ENCODE measurements at places on chromosomes 12 and 14.

DNA sequence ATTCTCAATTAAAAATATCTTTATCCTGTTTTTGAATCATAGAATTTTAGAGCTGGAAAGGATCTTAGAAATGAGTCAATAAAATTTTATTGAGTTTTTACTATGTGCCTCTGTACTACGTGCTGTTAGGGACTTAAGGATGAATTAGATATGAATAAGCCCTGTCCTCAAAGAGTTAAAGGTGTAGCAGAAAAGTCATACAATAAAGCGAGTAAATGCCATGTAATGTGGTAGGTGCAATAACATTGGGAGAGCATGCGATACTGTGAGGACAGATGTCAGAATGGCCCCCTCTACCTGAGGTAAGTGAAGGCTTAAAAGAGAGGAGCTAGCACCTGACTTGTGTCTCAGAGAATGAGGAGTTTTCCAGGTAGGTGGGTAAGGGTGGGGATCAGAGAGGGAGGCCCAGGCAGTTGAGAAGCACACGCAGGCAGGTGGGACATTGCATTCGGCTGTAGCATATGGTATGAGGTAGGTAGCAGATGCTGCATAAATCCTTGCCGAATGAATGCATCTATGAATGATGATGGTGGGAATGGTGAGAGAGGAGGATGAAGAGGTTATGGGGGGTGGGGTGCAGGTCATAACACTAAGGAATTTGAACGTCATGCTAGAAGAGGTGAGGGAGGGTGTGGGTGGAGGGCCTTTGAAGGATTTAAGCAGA lies 35.4 kb upstream of the ATP23 start:
- DNase-seq = no peak

DNA sequence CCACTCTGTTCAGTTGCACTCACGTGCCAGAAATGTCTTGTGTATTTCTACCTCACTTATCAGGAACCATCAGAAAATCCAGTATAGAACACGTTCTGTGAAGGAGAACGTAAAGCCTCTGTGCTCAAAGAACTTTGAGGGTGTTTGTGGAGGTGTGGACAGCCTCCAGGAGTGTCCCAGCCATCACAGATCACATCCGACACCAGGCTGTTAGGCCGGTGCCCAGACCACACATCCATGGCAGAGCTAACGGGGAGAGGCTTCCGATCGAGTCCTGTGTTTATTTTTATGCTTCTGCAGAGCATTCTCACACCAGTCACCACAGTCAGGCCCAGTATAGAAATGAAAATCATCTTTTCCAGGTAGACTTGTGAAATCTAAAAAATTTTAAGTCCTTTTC lies 53.6 kb downstream of the TPCN1 start:
- no peak for DNase-seq

DNA sequence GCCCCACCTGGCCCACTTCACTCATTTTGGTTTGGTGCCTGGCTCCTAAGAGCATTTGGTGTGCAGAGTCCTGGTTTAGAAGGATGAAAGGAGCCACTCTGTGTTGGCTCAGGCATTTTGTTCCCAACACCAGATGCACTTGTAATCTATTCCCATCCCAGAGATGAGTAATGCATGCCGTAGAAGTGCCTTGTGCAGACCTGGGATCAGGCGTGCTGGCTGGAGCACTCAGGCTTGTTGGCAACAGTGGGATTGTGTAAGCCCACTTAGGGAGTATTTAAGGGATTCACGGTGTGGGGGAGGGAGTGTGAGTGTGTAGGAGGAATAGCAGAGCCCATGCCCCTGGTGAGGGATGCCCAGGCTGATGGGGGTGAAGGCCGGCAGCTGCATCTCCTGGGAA lies 501.5 kb upstream of the TBX3 start:
- no peak for DNase-seq

- DNase-seq = no peak
Observed at GRCh38 chr12:632102-632696, 31.0 kb downstream of the NINJ2 start.

DNA sequence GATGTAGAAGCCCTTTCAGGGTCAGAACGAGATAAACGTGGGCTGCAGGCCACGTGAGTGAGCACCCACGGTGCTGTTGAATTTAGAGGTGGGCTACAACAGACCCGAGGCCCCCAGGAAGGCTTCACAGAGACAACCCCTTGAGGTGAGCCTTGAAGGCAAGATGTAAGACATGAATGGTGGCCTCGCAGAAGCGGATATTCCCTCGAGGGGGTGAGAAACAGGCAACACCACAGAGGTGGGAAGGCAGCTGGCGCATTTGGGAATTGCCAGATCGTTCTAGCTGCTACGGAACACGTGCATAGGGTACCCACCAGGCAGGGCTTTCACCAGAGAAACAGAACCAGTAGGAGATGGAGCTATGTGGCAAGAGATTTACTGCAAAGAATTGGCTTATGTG lies 22.6 kb upstream of the ATP2A2 start:
- no peak for DNase-seq

DNA sequence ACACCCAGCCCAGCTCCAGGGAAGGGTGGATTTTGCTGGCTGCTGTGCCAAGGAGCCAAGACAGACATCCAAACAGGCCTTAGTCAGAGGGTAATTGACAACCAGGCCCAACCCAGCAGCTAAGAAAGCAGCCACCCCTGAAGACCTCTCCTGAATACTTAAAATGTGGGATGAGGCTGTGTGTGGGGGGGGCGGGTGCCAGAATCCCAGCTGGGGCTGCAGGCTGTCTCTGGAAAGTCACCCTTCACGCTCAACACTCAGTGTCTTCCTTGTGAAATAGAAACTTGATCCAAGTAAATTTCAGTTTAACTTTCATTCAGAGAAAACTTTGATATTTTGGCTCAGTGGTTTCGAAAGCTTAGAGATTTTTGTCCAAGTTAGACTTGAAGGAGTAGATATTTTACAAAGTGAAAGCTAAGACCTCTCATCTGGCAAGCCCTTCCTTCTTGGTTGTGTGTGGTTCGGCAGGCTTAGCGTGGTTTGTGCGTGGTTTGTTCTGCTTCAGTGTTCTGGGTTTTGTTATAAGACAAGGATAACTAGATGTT lies 5.1 kb downstream of the PAPLN start:
- no peak for DNase-seq

DNA sequence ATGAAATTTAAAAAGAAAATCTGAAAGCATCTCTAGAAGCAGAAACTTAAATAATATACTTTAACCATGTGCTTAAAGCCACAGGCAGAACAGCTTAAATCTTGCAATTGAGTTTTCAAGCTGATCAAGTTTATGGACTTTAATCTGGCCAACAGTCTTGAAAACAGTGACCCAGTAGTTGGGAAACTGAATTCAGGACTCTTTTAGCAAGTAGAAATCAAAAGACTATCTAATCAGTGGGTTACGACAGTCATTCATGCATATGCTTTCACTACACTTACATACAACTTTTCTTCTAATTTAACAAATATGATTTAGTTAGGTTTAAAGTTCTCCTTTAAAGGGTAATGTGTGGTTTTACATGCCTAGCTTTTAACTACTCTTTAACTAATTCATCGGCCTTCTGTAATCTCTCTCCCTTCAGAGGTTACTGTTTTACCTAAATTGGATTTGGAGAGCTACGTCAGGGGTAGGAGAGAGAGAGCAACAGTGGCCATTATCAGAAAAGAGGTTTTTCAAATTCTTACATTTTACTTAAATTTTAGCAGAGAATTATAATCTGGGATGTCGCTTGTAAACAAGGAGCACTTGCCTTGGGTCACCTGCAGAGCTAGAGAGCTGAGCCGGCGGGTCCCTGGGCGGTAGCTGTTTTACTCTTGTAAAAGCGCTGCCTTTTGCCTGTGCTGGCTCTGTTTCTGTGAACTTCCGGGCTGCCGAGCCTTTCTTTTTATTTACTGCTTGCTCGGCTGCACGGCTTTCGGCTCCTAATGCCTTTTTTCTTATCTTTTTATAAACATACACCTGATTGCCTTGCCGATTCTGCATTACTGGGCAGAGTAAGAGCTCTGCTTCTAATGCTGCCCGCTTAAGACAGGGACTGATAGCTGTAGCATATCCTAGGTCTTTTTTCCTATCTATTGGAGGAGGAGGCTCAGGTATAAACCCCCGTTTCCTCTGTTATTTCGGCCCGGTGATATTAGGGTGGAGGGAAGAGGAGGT lies 17.4 kb upstream of the LYZ start:
- peak; percentile 18 for DNase-seq

- DNase-seq = no peak
Observed at GRCh38 chr14:50397390-50398188, 908 bp upstream of the CDKL1 start.

- no peak for DNase-seq
Observed at GRCh38 chr14:61331992-61332657, 10.7 kb downstream of the PRKCH start.

- no peak for DNase-seq
Observed at GRCh38 chr12:20731274-20731673, 36.1 kb downstream of the SLCO1C1 start.

DNA sequence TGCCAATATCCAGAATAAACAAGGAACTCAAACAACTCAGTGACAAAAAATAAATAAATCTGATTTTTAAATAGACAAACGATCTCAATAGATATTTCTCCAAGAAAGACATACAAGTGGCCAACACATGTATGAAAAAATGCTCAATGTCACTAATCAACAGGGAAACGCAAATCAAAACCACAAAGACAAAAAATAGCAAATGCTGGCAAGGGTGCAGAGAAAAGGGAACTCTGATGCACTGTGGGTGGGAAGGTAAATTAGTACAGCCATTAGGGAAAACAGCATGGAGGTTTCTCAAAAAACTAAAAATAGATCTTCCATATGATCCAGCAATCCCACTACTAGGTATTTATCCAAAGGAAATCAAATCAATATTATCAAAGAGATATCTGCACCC lies 3.5 kb upstream of the EIF5 start:
- no peak for DNase-seq

GRCh38 chr12:64009321-64010068 lies 165.0 kb downstream of the SRGAP1 start:
- DNase-seq = no peak

GRCh38 chr12:79661629-79662028 lies 29.1 kb downstream of the PAWR start:
- DNase-seq = no peak

DNA sequence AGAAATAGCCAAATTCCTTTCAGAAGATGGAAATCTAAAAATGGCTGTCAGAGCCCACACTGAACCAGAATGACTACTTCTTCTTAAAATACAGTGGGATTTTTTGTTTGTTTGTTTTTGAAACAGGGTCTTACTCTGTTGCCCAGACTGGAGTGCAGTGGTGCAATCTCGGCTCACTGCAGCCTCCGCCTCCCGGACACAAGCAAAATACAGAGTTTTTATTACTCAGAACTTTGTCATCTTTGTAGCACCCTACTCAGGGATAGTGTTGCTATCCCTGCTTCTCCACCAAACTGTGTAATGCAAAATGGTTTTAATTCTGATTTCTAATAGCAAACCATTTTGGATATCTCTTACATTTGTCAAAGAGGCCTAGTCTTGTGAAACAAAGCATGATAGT lies 16.4 kb downstream of the ZNF410 start:
- no peak for DNase-seq

DNA sequence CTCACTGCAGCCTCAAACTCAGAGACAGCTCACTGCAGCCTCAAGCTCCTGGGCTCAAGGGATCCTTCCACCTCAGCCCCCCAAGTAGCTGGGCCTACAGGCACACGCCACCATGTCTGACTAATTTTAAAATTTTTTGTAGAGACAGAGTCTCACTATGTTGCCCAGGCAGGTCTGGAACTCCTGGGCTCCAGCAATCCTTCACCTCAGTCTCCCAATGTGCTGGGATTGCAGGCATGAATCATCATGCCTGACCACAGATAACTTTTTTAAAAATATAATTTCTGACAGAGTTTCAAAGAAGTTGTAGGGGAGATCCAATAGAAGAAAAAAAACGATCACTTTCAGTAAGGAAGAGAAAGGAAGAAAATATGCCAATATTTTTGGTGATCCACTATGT lies 189.7 kb upstream of the CDKN3 start:
- no peak for DNase-seq
